Substantia nigra (tissue), 51 donors: ENCODE measurements at places on chromosomes 12 and 14.

- DNase-seq, result no peak
Measured at GRCh38 chr12:112964067-112964670, 14.2 kb upstream of the OAS2 start.

DNA sequence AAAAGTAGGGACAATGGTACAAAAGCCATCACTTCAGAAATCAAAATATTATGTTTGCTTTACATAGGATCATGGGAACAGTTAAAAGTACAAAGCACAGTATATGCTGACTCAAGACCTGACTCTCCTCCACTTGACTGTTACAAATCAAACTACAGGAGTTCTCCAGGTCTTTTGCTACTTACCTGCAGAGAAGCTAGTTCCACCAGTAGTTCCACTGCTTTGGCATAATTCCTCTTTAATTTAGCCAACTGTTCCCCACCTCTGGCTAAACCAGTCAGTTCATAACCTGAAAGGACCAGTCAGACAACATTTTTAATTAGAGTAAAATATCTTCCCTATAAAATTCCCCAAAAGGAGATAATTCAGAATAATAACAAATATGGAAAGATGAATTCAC is 14.0 kb downstream of the ATP6V1D start:
- DNase-seq, result no peak

GRCh38 chr12:66203820-66204219 is 14.8 kb downstream of the IRAK3 start:
- no peak for DNase-seq

DNA sequence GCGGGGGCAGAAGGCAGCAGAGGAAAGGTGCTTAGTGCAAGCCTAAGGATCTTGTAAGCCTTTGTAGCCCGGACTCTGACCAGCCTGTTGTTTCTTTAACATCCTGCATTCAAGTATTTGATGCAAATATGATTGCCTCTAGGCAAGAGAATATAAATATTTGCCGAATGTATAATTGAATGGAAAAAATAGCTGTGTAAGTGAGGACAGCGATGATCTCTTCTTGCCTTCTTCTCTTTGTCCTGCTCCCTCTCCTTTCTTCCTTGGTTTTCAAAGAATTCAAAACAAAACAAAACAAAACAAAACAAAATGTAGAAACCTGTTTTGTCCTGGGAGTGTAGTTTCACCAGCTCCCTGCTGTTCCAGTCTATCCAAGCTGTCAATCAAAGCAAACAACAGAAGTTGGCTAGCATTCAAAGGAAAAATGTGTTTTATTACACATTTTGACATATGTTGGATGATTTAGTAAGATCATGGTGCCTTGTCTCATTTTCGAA is 74.9 kb upstream of the CPM start:
- DNase-seq, result no peak

DNA sequence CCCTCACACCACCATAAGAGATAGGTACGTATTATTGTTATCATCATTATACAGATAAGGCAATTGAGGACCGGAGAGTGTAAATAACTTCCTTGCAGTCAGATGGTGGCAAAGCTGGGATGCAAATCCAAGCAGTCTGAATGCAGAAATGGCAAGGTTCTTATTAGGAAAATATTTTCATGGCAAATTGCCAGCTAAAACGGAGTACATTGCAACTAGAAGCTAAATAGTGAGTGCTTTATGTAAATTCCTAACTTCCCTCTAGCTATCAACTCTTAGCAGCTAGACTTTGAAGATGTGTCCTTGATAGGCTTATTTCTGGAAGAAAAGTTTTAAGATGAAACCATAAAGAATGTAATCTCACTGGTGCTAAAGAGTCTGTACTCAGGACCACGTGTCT is 323.9 kb upstream of the DIO2 start:
- DNase-seq, result no peak

DNA sequence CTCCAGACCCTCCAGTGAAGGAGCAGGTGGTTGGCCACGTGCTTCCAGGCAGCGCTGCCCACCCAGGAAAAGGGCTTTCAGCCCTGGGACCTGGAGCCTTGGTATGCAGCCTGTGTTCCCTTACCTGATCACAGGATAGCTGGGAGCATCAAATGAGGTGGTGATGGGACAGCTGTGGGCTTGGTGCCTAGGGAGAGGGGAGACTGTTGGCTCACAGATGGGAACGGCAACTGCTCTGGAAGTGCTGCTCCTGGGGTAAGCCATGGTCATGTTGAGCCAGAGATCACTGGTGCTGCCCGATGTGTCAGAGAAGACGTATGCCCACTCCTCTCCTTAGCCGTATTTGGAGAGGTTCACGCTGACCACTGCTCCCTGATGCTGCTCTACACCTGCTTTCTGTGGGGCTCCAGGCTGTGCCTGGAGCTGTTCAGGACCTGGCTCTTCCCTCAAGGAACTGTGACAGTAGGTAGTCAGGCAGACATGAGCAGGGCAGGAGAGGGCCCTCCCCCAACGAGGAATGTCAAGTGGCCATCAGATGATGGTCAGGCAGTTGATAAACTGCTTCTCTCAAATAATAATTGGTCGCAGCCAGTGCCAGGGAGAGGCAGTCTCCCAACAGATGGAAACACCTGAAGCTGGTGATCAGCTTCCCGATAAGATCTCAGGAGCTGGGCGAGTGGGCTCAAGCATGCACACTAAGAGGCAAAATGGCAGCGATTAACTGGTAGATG is 2.8 kb upstream of the CYP46A1 start:
- no peak for DNase-seq

- peak; percentile 68 for DNase-seq
Measured at GRCh38 chr12:118060301-118061010, 523 bp downstream of the WSB2 start.

- no peak for DNase-seq
Measured at GRCh38 chr14:87000081-87000480, 992.9 kb downstream of the GALC start.

DNA sequence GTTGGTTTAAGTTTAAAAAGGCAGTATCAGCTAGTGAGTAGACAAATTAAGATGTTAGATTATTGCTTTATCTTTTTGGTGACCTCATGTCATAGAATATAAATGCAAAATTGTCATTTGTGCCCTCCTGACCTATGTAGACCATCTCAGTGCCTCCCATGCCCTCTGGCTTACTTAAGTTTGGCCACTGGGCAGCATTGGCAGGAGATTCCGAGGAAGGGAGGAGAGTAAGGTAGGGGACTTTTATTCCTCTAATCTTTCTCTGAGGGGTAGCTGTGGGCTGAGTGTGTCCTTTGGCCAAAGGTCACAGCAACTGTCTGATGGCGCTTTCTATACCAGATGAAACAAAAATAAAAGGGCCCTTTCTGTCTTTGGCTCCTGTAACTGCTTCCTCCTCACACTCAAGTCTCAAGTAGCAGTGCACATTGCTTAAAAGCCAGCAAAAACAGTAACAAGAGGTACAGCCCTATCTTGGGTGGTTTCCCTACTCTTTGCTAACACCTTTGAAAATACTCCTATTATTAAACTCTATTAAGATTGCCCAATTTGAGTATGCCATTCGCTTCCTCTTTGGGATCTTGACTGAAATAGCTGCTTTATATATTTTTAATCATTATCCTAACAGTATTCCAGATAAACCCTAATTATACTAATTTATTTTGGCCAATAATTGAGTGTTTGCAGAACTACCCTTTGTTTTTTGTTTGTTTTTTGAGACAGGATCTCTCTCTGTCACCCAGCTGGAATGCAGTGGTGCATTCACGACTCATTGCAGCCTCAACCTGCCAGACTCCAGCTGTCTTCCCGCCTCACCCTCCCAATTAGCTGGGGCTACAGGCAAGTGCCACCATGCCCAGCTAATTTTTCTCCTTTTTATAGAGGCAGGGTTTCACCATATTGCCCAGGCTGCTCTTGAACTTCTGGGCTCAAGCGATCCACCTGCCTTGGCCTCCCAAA is 56.5 kb upstream of the KCNH3 start:
- no peak for DNase-seq

- DNase-seq, result no peak
Measured at GRCh38 chr14:29643433-29644211, 284.0 kb downstream of the PRKD1 start.

GRCh38 chr14:99055019-99055418 is 217.0 kb downstream of the BCL11B start:
- DNase-seq, result no peak

GRCh38 chr12:110965574-110965973 is 45.2 kb upstream of the MYL2 start:
- no peak for DNase-seq

- DNase-seq, result no peak
Measured at GRCh38 chr12:123929946-123930583, 42.6 kb downstream of the CCDC92 start.

DNA sequence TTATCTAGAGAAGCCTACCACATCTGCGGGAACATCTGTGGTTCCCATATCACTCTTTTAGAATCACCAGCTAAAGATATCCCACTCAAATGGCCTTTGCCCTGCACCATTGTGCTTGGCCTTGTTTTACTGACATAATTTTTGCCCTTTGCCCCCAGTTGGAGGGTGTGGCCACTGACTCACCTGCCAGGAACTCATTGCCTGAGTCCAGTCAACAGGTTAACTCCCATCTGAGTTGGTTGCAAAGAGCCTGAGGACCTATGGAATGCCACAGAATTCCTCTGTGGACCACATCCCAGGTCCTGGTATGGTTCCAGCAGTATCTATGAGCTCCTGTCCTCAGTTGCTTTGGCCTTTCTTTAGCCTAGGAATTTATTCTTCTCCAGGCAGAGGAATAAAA is 55.7 kb upstream of the PTGR2 start:
- DNase-seq, result no peak

- no peak for DNase-seq
Measured at GRCh38 chr14:98791661-98792060, 480.3 kb downstream of the BCL11B start.

DNA sequence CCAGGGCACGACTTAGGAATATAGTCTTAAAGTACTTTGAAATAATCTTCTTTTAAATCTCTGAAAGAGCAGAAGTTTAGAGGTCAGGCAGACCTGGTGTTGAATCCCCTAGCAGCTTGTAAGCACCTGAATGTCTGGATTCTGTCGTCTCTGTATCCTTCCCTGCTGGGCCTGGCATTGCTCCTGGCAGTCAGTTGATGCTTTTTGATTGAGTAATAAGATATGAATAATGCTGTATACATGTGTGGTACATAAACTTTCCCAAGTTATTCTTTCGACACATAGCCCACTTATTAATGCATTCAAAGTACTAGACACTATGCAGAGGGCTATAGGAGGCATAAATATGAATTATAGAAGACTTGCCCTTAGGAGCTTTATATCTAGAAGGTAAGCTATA is 31.4 kb downstream of the EVL start:
- DNase-seq, result no peak
